Stimulated activated CD4-positive, alpha-beta T cell treated with anti-CD3 and anti-CD28 coated beads, Interleukin-2, amount 100 ng/mL, for 4 hours (primary cell): ENCODE measurements at places on chromosomes 2 and 18.

DNA sequence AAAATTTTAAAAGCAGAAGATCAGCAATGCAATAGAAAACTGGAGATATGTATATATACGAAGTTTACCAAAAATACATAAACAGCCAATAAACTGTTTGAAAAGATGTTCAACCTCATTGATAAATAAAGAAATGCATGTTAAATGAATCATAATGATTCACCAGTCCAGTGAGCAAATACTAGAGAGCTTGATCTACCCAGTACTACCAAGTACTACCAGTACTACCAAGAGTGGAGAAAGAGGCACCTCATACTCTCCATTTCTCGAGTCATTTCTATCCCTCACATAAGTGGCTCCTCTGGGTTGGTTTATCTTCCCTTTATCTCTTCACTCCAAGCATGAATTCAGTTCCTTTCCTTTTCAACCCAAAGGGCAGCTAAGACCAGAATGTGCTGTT, 138.9 kb downstream of the MREG start:
- DNase-seq: no peak

DNA sequence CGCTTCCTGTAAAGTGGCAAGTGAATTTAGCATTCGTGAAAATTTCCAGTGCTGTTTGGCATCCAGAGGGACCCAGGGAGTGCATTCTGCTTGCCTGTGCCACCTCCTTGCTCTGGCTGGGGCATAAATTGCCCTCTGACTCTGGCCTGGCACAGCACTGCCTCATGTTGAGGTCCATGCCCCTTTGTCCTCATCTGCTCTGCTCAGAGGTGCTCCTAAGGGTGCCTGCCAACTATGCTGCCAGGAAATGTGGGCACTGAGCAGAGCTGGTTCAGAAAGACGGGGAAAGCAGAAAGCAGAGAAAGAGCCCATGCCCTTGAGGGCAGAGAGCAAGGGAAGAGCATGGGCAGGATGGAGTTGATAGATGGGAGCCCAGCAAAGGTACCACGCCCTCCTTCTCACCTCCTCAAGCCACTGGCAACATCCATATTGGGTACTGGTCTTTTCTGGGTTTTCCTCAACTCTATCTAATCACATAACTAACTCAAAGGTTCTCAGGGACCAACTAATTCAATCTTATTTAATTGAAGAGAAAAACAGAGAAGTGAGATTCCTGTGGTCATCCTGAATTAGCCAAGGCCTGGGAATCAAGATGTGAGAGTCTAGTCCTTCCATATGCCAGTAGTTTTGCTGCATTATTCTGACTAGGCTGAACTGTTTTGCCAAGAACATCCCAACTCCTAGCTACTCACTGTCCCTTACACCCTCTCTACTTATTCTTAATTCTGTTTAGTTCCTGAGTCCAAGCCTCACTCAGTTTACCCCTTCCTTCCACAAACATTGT, 441.5 kb upstream of the TNP1 start:
- no peak for DNase-seq

DNA sequence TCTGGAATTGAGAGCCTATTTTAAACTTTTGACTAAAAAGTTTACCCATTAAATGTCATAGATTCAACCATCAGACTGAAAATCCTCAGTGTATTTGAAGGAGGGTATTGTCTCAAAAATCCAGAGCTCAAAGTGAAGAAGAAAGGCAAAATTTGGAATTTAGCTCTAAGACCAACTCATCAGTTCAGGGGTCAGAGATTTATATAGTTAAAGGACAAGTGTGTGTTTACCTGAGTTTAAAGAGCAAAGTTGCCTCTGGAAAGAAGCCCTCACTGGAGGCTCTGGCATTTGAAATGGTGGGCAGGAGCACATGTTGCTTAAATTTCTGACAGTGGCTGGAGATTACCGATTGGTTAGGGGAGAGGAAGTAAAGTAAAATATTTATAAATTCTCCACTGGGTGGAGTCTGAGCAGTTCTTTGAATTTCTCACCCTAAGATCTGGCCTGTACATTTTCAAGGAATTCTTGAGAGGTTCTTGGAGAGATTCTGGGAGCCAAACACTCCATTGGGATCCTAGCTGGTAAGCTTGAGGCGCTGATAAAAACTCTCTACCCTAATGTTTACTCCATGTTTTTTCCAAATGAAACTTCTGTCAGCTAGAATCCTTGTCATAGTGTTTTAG, at the start of gene KYNU:
Gene KYNU, plus strand, starts transcription at position 449 of the 623 bp plus-strand sequence. CDS start 7,704 bp downstream, outside the sequence.
- DNase-seq: no peak

DNA sequence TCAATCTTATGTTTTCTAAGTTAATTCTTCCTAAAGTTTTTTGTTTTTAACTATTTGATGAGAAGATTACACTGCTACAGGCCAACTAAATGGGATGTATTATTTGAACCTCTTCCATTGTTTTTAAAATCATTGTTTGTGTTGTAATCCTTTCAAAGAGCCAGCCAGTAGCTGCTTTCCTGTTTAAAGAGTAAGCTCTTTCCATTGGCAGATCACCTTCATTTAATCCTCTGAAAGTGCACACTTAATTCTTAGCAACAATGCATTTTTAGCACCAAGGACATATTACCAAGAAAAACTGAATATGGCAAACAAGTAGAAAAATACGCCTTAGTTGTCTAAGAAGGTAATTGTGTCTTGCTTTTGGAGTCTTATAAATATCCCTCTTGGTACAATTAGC, 54.0 kb downstream of the MEIS1 start:
- DNase-seq: no peak

DNA sequence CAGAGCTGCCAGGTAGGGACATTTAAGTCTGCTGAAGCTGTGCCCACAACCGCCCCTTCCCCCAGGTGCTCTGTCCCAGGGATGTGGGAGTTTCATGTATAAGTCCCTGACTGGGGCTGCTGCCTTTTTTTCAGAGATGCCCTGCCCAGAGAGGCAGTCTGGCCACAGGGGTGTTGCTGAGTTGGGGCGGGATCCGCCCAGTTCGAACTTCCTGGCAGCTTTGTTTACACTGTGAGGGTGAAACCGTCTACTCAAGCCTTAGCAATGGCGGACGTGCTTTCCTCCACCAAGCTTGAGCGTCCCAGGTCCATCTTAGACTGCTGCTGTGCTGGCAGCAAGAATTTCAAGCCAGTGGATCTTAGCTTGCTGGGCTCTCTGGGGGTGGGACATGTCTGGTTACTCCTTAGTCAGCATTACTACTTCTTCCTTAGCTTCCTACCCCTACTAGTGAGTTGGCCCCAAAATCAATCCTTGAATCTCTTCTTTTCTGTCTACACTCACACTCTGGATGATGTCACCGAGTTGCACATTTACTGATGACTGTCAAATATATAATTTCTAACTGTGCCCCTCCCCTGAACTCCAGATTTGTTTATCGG, 31.8 kb upstream of the FSHR start:
- no peak for DNase-seq

DNA sequence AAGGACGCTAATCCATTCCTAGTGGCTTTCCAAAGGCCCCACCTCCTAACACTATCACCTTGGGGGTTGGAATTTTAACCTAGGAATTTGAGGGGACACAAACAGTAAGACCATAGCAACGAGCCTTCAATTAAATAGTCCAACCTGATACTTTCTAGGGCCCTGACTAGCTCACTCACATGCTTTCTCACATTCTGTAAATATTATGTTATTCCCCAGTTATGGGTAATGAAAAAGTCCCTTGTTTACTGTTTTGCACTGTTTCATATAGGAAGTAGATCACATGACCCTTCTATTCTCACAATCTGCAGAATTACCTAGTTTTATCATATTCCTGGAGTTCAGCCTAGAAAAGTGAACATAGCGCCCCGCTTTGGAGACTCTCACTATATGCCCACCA, 1212.1 kb upstream of the ACVR2A start:
- DNase-seq: no peak

- no peak for DNase-seq
These were observed 87.0 kb downstream of the GALNT3 start for GRCh38 chr2:165706960-165707487.

DNA sequence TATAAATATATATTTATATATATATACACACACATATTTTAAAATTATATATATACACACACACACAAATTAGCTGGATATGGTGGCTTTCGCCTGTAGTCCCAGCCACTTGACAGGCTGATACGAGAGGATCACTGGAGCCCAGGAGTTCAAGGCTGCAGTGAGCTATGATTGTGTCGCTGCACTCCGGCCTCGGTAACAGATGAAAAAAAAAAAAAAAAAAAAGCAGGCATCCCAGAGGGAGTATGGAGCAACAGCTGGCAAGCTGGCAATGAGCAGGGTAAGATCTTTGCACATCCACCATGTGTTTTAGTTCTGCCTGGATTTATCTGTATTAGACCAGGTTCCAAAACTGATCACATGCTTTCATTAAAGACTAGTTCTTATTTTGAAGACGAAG, 170.1 kb downstream of the MAP2 start:
- DNase-seq: no peak

- DNase-seq: no peak
These were observed 37.8 kb downstream of the NYAP2 start for GRCh38 chr2:225437319-225437718.

- no peak for DNase-seq
These were observed 17.0 kb downstream of the RRM2 start for GRCh38 chr2:10139536-10139935.
